ENCODE measurements at places on chromosomes 2 and 18.

DNA sequence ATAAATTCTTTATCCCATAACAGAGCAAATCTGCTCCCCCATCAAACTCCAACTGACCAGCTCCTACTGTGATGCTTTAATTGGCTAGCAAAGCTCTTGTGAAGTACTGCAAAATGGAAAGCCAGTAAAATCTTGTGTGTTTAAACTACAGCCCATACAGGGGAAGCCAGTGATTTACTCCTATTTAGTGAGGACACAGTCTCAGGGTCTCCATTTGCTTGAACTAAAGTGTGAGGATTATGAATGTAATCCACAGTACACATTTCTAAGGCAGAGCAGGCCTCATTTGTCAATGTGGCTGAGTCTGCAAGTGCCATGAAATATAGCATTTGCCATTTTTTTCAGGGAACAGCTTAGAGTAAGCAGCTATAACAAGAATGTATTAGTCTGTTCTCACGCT lies 259.3 kb downstream of the PIEZO2 start:
- DNase-seq = no peak

GRCh38 chr2:127145280-127145895 lies 38.4 kb upstream of the BIN1 start:
- peak; percentile 69 for DNase-seq

GRCh38 chr2:121171625-121172119 lies 113.3 kb downstream of the TFCP2L1 start:
- no peak for DNase-seq

DNA sequence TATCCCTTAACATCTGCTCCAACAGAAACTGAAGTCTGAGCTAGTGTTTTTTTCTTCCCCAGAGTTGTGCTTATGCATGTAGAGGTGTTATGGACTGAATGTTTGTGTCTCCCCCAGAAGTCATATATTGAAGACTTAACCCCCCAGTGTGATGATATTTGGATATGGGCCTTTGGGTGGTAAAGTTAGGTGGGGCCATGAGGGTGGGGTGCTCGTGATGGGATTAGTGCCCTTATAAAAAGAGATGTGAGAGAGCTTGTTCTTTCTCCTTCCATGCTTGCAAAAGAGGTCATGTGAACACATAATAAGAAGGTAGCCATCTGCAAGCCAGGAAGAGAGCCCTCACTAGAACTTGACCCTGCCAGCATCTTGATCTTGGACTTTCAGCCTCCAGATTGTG lies 34.4 kb upstream of the APOB start:
- DNase-seq = no peak
